Activated naive CD8-positive, alpha-beta T cell treated with anti-CD3 and anti-CD28 coated beads for 36 hours (primary cell): ENCODE measurements at places on chromosomes 11 and 22. TPM values are rescaled to one million over a fixed set of nuclear protein-coding genes. Genes with fewer than 3 reads are reported as not detected.

GRCh38 chr11:100732949-100733348 is 45.9 kb downstream of the ARHGAP42 start:
- no peaks in the 10 kb centered on the region for H3K4me1 ChIP-seq
- H3K27ac ChIP-seq: no peak overlapping the region
- no peaks in the 10 kb centered on the region for H3K36me3 ChIP-seq
- no peak for DNase-seq
- no peak overlapping the region for H3K4me3 ChIP-seq
- no peaks in the 10 kb centered on the region for H3K27me3 ChIP-seq

Gene KCNE3
- not detected for total RNA-seq

DNA sequence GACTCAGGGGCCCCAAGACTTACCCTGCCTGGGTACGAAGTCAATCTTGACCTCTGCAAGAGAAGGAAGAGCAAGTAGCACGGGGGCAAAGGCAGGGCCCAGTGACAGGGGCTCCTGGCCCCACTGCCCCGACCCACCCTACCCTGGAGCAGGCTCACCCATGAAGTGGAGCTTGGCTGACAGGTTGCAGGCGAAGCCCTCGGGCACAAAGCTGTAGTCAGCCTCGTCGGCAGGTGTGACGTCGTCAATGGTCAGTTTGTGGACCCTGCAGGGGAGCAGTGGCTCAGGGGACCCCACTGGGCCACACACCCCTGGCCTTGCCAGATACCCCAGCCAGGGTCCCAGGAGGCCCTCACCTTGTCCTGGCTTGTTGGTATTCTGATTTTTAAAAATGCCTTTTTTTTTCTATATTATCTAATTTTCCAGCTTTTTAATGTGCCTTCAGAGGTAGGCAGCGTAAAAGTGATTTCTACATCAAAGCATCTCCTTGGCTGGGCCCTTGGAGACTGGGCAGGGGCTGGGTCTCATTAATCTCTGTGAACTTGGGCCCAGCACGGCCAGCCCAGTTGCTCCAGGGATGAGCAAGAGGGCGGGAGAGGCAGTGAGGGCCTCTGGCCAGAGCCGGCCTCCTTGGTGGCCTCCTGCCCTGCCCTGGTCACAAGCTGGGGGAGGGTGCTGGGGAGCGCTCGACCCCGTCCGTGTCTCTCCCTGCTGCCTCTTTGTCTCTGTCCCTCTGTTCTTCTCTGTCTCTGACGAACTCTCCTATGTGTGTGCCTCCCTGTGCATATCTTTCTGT is 11.3 kb downstream of the MYBPC3 start:
- H3K4me3 ChIP-seq: no peak overlapping the region
- no peak for DNase-seq
- H3K27me3 ChIP-seq: no peaks in the 10 kb centered on the region
- H3K27ac ChIP-seq: no peak overlapping the region
- H3K4me1 ChIP-seq: no peaks in the 10 kb centered on the region

GRCh38 chr11:88206751-88207150 is 31.5 kb upstream of the RAB38 start:
- H3K27me3 ChIP-seq: no peaks in the 10 kb centered on the region
- H3K27ac ChIP-seq: no peak overlapping the region
- H3K36me3 ChIP-seq: no peaks in the 10 kb centered on the region
- H3K4me3 ChIP-seq: no peak overlapping the region
- no peak for DNase-seq

Gene OR52A5
- not detected for total RNA-seq
